ENCODE measurements at places on chromosomes 6 and 20.

DNA sequence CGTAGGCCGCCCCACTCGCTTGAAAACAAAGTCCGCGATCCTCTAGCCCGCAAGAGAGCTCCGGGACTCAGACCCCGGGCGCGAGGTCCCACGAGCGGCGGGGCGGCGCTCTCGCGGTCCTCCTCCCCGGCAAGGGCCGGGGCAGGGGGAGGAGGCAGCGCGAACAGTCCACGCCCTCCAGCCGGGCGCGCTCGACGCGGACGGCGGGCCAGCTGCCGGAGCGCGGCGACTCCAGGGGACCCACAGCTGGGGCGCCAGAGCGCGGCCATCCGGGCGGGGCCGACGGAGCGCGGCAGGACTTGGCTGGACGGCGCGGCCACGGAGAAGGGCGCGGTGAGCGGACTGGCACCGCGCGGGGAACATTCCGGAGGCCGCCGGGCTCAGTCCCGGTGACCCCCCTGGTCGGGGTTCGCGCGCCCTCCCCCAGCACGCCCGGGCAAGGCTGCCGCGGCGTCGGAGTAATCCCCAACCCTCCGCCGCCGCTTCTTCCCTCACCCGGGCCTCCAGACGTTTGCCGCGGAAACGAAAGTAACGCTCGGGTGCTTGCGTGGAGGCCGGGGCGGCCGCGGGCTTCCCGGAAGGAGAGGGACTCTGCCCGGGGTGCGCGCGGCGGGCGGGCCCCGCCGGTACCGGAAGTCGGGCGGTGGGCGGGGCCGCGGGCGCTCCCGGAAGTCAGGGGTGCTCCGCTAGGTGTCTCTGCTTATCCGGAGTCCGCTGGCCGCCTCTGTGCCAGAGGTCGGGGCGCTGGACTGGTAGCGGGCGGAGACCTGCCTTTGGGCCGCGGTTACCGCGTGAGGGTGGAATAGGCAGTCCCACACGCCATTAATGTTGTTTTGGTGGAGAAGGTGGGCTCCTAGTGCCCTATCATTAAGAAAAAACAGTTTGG lies at the start of gene RIPK1:
Gene RIPK1, plus strand, starts transcription at position 166 of the 886 bp plus-strand sequence. CDS start 8,330 bp downstream, outside the sequence.
- H3K27ac ChIP-seq = peak within 1 kb of the TSS; percentile 71
- no peaks in the 10 kb centered on the region for H3K36me3 ChIP-seq
- H3K4me3 ChIP-seq = peak within 1 kb of the TSS; percentile 83
- peaks cover 3% of the 10 kb centered on the region for H3K4me1 ChIP-seq

DNA sequence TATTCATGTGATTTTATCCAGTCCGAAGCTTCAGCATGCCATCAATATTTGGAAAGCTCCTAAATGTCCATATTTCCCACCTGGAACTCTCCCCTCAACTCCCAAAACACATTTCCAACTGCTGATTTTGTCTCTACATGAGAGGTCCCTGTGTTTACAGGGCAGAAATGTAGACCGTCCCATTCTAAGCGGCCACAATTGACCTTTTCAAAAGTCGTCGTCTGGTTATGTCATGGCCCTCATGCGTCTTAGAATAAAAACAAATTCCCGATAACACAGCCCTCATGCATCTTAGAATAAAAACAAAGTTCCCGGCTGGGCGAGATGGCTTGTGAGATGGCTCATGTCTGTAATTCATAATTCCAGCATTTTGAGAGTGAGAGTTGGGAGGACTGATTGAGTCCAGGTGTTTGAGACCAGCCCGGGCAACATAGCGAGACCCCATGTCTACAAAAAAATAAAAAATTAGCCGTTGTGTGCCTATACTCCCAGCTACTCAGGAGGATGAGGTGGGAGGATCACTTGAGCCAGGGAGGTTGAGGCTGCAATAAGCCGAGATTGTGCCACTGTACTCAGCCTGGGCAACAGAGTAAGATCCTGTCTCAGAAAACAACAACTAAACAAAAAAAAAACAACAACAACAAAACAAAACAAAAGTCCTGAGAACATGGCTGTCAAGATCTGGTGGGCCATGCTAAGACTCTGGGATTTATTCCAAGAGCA lies 6.4 kb upstream of the ZNF217 start:
- no peak overlapping the region for H3K4me3 ChIP-seq
- H3K27ac ChIP-seq = no peak overlapping the region
- peaks cover 34% of the 10 kb centered on the region for H3K4me1 ChIP-seq
- no peaks in the 10 kb centered on the region for H3K36me3 ChIP-seq
- no peaks in the 10 kb centered on the region for H3K27me3 ChIP-seq

GRCh38 chr20:58069796-58070663 lies 158.4 kb downstream of the ANKRD60 start:
- H3K36me3 ChIP-seq = no peaks in the 10 kb centered on the region
- H3K27me3 ChIP-seq = no peaks in the 10 kb centered on the region
- no peak overlapping the region for H3K27ac ChIP-seq
- no peaks in the 10 kb centered on the region for H3K4me1 ChIP-seq

DNA sequence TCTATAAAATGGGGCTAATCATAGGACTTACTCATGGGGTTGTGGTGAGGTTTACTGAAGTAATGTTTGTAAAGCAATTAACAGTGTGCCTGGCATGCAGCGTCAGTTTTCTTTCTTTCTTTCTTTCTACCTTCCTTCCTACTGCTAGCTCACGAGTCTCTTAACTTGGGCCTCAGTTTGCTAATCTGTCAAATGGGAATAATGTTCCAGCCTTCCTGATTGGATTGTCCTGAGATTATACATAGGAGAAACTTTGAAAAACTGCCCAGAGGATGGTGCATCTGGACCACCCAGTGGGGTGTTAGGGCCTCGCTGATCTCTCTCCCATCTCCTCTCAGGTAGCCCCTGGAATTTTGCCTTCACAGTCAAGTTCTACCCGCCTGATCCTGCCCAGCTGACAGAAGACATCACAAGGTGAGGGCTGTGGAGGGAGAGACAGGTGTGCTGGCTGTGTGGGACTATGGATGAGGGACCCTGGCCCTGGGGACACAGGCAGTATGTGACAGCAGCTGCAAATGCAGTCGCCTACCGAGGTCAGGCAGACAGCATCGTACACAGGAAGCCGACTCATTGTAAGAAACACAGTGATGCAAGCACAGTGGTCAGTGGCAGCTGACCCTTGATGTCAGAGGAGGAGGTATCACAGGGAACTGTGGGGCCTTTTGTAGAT lies 27.5 kb downstream of the EPB41L1 start:
- H3K4me1 ChIP-seq = peaks cover 12% of the 10 kb centered on the region
- no peaks in the 10 kb centered on the region for H3K36me3 ChIP-seq
- H3K27ac ChIP-seq = no peak overlapping the region
- DNase-seq = no peak

DNA sequence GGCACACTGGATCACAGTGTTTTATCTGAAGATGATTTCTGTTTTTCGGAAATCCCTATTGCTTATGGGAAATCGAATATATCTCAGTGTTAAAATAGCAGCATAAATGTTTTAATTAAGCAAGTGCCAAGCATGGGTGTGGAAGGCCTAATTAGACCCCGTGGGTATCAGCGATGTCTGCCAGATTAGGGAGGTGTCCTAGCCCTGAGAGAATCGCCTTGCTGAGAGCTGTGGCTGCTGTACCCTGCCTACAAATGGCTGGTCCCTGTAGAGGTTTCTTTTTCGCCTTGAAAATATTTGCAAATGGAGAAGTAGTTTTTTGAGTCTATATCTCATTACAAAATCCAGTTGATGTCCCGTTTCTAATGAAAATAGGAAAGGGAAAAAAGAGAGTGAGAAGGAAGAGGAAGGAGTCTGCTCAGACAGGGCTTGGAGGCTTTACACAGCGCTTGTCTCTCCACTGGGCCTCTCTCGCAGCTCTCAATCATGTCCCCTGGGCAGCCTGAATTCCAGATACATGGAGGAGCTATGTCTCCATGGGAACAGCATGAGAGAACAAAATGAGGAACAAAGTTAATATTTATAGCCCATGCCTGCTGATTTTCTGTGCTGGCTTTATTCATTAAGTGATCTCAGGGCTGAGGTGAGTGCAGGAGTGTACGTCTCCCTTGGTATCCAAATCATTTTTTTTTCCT lies 35.2 kb upstream of the BCLAF1 start:
- peaks cover 21% of the 10 kb centered on the region for H3K4me1 ChIP-seq
- no peaks in the 10 kb centered on the region for H3K27me3 ChIP-seq
- no peak overlapping the region for H3K27ac ChIP-seq
